ENCODE measurements at places on chromosomes 4 and X.
A peak's percentile ranks its signal among the peaks of the same experiment; 100 is the strongest.

GRCh38 chr4:111323496-111323895 lies 700.6 kb upstream of the PITX2 start:
- peak; percentile 33 for DNase-seq

DNA sequence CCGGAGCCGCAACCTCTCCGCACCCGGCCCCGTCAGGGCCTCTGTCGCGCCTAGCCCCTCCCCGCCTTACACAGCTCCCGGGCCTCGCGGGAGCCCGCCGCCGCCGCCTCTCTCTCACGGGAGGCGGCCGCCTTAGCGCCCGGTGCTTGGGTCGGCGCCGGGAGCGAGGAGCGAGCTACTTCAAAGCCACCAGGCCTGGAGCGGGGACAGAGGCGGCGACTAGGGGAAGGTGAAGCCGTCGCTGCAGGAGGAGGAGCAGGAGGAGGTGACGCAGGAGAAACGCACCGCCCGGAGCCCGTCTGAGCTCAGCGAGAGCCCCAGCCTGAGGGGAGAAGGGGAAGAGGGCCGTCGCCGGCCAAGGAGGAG lies 250 bp downstream of the USP9X start:
- peak; percentile 55 for DNase-seq

- no peak for DNase-seq
Measured at GRCh38 chr4:24862073-24862751, 50.6 kb downstream of the CCDC149 start.

DNA sequence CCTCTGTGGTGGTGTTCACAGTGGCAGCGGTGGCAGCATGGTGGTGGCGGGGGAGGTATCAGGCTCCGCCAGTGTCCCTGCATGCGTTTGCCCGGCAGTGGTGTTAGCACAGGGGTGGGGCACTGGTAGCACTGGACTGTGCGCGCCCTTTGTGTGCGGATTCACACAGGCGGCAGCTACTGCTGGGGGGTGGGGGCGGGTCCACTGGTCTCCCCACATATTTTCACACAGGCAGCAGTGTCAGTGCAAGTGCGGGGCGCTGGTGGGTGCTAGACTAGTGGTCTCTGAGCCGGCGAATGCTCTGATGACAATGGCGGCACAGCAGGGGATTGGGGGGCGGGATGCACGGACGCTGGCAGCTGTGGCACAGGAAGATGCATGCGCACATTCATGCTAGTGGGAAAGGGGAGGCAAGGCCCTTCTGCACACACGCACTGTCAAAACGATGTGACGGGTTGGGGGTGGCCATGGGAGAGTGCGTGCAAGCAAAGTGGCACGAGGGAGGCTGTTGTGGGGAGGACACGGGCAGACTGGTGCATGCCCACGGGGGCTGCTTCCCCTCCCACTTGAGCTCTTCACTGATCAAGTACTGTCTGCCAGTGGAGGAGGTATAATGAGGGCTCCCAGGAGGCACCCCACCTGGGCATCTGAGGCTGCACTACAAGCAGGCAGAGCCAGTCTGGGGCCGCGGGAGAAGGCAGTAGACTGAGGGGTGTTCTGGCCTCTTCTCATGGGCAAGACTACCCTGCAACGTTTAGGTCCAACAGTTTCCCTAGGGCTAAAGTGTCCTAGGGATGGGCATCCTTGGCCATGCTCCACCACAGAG lies 53.0 kb downstream of the POF1B start:
- no peak for DNase-seq

DNA sequence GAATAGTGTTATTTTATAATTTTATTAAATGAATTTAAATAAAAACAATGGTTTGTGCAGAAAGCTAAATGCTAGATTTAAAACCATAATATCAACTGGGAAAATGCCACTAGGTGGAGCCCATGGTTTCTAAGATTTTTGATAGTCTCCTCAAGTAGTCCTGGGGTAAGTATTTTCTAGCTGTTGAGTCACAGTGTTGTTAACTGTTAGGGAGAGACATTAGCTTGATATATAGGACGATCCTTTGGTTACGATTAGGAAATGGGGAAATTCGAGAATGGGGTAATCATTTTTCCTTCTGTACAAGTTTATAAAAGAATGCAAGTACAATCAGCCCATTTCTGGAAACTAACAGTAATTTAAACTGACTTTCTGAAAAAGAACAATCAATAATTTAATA lies 378.4 kb downstream of the ANKRD50 start:
- peak; percentile 55 for DNase-seq

DNA sequence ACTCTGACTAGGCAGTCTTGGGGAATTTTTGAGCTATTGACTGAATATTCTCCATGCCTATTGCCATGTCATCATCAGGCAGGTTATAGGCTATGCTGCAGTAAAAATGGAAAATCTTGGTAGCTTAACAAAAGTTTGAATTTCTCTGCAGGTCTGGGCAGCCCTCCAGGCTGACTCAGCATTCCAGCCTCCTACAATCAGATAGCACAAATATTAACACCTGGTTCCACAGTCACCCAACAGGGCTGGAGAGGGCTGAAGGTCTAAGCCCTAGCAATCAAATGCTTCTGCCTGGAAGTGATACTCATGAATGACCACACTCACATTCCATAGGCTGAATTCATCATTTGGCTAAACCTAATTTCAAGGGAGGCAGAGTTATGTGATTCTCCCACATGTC lies 9.6 kb upstream of the PPP3CA start:
- DNase-seq: peak; percentile 62

DNA sequence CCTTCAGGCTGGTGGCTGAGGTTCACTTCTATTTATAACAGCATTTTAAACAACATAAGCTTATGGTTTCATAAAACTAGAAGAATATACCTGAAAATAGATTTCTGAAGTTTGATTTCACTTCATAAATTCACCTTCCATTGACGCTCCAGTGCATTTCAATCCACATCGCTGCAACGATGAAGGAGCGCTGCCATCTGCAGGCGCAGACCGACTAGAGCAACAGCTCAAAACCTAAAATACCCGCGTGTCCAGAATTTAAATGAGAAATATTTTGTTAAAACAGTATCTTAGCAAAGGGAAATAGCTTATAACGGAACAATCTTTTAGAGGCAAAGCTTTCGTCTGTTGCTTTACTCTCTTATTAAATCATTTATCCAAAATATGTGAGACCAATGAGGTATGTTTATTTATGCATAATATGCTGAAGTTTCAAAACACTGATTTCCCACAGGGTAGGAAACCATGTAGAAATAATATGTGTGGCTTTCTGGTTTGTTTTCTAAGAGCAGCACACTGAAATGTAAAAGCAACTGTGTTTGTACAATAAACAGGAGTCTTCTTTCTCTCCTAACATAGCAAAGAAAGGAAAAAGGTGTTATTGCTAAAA lies 816.4 kb upstream of the FRG1 start:
- peak; percentile 36 for DNase-seq

DNA sequence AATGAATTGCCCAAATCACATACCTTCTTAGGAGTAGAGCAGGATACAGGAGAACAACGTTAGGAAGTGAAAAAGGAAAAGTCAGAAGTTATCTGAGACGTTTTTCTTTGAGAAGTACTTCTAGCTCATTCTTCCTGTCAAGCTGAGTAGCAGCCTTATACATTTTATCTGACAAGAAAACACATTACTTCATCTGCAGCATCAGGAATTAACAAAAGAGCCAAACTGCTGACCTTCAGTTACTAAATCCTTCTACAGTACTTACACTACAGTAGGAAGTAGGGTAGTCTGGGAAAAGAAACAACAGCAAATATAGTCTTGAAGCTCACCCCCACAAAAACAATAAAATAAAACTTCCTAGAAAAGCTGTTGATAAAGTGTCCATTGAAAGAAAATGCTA lies 57.0 kb downstream of the ATP11C start:
- no peak for DNase-seq

GRCh38 chr4:87910795-87911194 lies 64.7 kb upstream of the SPP1 start:
- DNase-seq: no peak

DNA sequence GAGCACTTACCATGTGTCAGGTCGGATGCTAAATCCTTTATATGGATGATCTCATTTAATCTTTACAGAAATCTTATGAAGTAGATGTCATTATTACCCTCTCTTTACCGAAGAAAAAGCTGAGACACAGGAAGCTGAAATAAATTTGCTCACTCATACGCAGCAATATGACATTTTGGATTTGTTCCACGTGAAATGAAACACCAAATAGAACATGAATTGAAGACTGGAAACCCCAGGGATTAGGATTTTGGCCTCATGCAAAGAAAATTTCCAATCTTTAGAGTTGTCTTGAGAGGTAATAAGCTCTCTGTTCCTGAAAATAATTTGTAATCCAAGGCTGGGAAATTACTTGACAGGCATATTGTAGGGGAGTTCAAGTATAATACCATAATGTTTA lies 354.4 kb upstream of the CLNK start:
- no peak for DNase-seq

DNA sequence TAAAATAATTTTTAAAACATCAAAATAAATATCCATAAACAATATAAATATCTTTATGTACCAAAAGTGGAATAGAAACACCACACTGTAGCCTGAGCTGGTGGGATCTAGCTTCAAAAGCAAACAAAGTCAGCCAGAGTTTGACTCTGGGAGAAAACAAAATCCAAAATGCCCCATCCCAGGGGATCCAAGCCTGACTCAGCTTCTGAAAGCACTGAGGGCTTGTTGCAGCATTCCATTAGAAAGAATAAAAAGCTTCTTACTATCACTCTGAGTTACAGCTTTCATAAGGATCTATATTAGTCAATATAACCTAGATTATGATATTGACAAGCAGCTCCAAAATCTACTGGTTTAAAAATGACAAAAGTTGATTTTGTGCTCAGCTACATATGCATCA lies 149.7 kb upstream of the ANKRD50 start:
- peak; percentile 25 for DNase-seq

- DNase-seq: no peak
Measured at GRCh38 chr4:148207068-148207467, 235.1 kb downstream of the NR3C2 start.

DNA sequence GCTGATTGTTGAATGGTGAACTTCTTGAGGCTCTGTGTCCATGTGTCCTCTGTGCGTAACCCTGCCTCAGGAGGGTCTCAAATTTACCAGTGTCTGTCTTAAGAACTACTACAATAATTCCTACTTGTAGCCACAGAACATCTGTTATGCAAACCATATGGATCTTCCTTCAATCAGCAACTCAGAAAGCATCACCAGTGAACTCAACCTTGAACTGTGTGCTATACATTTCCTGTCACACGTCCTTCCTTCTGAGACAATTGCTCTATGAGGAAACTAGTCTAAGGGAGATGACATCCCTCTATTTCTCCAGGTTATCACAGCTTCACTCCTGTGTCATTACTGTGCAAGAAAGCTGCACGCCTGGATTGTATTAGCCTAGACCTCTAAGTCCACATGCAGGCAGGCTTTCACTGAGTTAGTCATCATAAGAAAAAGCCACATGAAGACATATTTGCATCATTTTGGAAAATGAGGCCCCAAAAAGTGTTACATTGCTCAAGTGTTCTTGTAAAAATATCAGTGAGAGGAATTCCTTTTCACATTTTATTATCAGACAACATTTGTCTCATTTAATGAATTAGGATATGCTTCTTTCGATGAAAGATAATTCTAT lies 157.8 kb downstream of the AFF2 start:
- peak; percentile 24 for DNase-seq

DNA sequence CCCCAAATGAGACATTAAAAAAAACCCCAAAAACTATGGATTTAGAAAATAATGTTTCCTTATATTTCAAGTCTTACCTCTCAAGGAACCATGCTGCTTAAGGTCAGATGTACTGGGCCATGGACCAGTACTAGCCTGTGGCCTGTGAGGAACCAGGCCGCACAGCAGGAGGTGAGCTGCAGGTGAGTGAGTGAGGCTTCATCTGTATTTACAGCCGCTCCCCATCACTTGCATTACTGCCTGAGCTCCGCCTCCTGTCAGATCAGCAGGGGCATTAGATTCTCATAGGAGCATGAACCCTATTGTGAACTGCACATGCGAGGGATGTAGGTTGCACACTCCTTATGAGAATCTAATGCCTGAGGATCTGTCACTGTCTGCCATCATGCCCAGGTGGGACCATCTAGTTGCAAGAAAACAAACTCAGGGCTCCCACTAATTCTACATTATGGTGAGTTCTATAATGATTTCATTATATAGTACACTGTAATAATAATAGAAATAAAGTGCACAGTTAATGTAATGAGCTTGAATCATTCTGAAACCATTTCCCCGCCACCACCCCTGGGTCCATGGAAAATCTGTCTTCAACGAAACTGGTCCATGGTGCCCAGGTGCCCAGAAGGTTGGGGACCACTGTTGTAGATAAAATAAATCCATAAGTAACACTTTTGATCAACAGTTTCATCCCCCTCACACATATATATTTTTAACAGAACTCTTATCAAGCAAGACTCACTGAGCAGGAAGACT lies 105.3 kb upstream of the CBR4 start:
- no peak for DNase-seq

GRCh38 chr4:145289403-145290076 lies 109.2 kb upstream of the OTUD4 start:
- peak; percentile 68 for DNase-seq

DNA sequence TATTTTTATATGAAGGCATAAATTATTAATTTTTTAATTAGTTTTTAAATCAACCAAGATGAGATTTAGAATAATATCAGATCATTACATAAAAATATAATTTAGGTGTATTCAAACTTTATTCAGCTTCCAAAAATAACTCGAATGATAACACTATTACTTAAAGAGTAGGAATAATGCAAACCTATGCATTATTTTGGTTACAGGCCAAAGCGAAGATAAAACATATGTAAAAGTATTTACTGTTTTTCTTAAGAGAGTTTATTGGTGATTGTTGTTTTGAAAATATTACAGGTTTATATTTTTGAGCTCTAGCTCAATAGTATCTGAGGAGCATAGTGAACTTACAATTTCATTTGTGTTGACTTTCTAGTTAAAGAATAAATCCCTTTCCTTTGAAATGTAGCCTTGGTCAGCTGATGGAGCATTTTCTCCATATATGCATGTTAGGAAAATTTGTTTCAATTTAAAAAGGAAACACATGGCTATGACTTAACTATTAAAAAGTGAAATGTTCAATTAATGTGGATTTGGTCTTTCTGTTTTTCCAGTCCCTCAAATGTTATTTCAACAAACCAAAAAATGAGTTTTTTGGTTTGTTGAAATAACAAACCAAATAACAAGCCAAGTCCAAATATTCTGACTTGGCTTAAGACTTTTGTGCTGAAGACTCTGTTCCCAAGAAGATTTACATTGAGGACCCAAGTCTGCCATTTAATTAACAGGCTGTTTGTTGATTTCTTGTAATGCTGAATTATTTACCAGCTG lies 346.9 kb downstream of the ARHGAP24 start:
- no peak for DNase-seq

DNA sequence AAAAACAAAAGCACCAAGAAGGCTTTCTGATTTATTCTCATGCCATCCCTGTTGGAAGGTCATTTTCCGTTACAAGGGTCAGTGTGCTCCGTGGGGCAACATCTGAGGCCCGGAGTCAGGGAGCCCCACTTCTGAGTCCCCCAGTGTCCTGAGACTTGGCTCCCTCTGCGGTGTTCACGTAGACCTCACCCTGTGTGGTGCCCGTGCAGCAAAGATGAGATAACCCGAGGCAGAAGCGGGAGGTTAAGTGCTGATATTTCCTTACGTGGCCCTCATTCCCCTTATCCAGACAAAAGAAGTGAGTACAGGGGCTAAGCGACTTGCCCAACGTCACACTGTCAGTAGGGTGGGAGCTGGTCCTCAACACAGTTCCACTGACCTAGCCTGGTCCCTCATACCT lies 3.5 kb downstream of the JAKMIP1 start:
- no peak for DNase-seq
